SW480 (cell line): ENCODE measurements at places on chromosomes 12 and 14.

- no peak for DNase-seq
Measured at GRCh38 chr12:27330846-27331245, 1.8 kb upstream of the BMAL2 start.

DNA sequence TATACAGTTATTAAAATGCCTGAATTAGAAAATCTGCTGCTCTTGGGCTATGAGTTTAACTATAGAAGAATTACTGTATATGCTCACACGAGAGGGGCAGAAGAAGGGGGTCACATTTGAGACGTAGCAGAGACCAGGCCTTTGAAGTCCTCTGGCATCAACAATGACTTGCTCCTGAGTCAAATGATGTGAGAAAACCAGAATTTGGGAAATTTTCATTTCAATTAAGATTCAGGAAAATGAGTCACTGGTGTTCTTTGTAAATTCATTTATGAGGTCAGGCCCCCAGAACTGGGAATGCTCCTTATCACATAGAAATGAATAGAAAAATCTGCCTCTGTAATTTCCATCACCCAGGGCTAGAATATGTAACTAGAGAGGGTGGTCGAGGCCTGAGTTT, 92.9 kb downstream of the APAF1 start:
- no peak for DNase-seq

- no peak for DNase-seq
Measured at GRCh38 chr12:72658615-72659014, 386.4 kb downstream of the TRHDE start.

- peak; percentile 74 for DNase-seq
Measured at GRCh38 chr12:92034858-92035401, 110.7 kb downstream of the BTG1 start.

- DNase-seq = no peak
Measured at GRCh38 chr14:92597906-92598905, 84.6 kb downstream of the RIN3 start.

- DNase-seq = peak; percentile 40
Measured at GRCh38 chr12:102883204-102883799, 33.7 kb downstream of the PAH start.

GRCh38 chr12:70756118-70756517, 118.9 kb upstream of the PTPRB start:
- DNase-seq = no peak
